Bronchial smooth muscle cell (primary cell): ENCODE measurements at places on chromosomes 13 and 19. TPM values are rescaled to one million over a fixed set of nuclear protein-coding genes. Genes with fewer than 3 reads are reported as not detected.

GSX1 gene
- total RNA-seq: not detected in 2 replicates

KIR3DL2 gene
- total RNA-seq: not detected in 2 replicates

A1BG gene
- total RNA-seq: 13.9 and 19.7 TPM in 2 replicates

ZNF813 gene
- total RNA-seq: 3.9 and 5.3 TPM in 2 replicates

FAM216B gene
- not detected in 2 replicates for total RNA-seq

SH3GL1 gene
- total RNA-seq: 25.2 and 31.7 TPM in 2 replicates

ZNF382 gene
- 3.5 and 9.0 TPM in 2 replicates for total RNA-seq

FAM124A gene
- under 0.01 TPM in 2 replicates for total RNA-seq

EBPL gene
- total RNA-seq: 23.5 and 74.6 TPM in 2 replicates

PRR22 gene
- total RNA-seq: 0.09 and 0.16 TPM in 2 replicates

CRB3 gene
- total RNA-seq: 0.09 and 0.16 TPM in 2 replicates

ZIC5 gene
- total RNA-seq: under 0.01 TPM in 1 of 2 replicates, not detected in the other

ZNF729 gene
- total RNA-seq: not detected in 2 replicates

LRG1 gene
- total RNA-seq: not detected in 2 replicates

RXFP2 gene
- not detected in 2 replicates for total RNA-seq

LSR gene
- 0.47 TPM in 1 of 2 replicates, not detected in the other for total RNA-seq

SELENOV gene
- total RNA-seq: not detected in 2 replicates

HCST gene
- total RNA-seq: 2.5 and 3.2 TPM in 2 replicates

CELF5 gene
- not detected in 2 replicates for total RNA-seq

HSD17B14 gene
- total RNA-seq: 5.5 and 15.9 TPM in 2 replicates

ZNF235 gene
- total RNA-seq: 3.8 and 3.9 TPM in 2 replicates

ZNF865 gene
- total RNA-seq: 0.34 and 0.63 TPM in 2 replicates

NLRP7 gene
- total RNA-seq: not detected in 2 replicates

CPB2 gene
- total RNA-seq: not detected in 2 replicates

IGFL1 gene
- not detected in 2 replicates for total RNA-seq

PGLYRP2 gene
- total RNA-seq: not detected in 2 replicates
